ENCODE measurements at places on chromosomes 2 and 18.
A peak's percentile ranks its signal among the peaks of the same experiment; 100 is the strongest.

GRCh38 chr2:175599966-175600831 is 401.9 kb downstream of the LNPK start:
- peak; percentile 86 for ATAC-seq

DNA sequence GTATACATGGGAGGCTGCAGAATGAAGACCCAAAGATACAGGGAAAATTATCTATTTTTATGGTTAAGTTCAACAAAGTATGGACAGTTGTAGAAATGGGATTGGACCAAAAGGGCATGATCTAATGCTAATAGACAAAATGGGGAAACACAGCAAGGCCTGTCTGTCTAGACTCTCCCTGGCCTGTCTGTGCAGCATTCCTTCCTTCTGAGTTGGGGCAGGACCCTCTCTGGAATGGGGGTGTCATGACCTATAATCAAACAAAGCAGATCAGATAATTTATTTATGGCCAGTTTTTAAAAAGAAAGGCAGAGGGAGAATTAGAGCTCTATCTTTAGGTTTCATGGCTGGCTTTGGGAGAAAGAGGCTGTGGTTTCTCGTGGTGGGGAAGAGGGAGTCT is 104.4 kb downstream of the CTIF start:
- ATAC-seq, result peak; percentile 26

- no peak for ATAC-seq
These were observed 6.7 kb upstream of the NEURL3 start for GRCh38 chr2:96511851-96512250.

DNA sequence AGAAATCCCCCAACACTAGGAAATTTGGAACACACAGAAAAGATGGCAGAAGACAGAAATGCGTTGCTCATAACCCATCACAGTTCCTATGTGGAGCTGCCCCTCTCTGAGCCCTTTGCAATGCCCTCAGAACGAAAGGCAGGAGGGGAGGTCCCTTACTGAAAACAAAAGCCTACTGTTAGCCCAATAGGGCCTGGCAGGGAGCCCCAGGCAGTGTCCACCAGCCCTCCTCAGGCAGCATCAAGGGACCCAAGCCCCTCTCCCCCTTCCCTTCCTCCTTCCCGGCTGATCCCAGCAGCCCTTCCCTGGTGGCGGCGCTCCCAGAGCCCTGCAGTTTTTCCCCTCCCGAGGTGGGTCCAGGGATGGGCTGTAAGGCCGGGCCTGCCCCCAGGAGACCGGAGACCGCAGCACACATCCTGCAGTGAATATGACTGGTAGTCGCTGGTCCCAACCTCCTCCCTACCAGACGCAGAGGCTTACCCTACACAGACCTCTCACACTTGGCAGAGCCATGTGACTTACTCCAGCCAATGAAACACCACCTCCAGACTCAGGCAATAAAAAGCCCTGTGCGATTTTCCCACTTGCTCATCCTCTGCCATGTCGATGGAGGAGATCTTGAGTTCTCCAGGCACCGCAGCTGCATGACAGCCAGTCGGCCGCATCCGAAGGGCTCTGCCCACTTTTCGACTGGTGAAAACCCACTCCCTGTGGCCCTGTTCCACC is 19.4 kb upstream of the DUSP2 start:
- ATAC-seq, result no peak

DNA sequence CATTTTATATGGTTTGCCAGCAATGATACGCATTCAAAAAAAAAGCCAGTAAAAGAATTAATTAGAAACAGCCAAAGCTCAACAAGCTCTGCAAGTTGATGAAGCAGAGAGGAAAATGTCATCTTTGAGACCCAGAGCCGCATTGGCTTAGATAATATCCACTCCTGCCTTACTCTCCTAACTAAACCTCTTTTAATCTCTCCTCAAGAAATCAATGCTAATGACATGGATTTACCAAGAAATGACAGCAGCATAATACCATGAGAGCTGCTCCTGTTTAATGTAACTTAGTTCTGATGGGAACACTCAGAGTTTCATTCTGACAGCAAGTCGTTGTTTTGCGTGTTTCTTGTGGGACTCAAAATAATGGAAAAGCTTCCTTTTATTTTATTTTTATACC is 1099.4 kb upstream of the PIK3C3 start:
- ATAC-seq, result no peak

DNA sequence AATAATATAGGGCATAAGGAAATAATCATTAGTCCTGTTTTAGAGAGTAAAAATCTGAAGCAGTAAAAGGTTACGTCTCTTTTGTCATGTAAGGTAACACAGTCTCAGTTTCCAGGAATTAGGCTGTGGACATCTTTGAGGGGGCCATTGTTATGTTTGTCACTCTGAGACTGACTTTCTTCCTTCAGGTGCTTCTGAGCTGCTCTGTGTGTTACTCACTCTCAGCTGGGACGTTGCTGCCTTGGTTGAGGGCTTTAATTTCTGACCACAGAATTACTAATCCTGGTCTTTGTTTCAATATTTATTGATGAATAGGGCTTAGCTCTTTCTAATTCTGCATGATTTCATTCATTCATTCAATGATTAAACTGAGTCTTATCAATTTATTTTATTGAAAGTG is 55.9 kb upstream of the SLC38A11 start:
- no peak for ATAC-seq

GRCh38 chr18:35497027-35497369 is 762 bp downstream of the INO80C start:
- peak; percentile 61 for ATAC-seq

DNA sequence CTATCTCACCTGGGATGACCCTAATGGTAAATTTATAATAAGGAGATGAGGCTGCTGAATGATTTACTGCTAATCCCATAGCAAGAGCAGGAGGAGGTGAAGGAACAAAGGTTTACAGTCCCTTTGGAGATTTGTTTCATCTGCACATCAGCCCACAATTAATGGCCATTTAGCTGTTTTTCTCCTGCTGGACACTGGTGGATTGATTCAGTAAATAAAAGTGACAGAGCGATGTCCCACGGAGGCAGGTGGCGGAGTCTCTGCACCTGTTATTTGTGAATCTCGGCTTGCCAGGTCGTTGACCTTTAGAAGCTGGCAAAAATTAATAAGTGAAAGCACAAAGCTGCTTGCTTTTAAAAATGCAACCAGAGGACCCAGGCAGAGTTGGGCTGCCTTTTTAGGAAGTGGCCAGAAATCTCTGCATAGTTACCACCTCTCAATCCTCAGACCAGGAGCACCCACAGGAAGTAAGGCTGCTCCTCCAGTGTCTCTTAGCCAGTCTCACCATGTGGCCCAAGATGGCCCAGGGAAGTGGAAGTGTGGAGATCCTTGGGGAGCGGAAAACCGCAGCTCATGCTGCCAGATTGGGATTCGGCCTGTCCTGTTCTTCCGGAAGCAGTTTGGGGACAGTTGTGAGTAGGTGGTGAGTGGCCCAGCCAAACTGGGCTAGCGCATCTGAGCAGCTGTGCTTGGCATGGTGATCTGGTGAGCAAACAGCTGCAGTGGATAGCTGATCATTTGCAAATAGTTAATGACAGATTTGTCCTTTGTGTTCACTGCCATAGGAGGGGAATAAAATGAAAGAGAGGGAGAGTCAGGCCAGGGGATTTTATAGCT is 1005.7 kb upstream of the PIK3C3 start:
- no peak for ATAC-seq

GRCh38 chr2:224145751-224146355 is 106.8 kb upstream of the SERPINE2 start:
- ATAC-seq, result peak; percentile 74

DNA sequence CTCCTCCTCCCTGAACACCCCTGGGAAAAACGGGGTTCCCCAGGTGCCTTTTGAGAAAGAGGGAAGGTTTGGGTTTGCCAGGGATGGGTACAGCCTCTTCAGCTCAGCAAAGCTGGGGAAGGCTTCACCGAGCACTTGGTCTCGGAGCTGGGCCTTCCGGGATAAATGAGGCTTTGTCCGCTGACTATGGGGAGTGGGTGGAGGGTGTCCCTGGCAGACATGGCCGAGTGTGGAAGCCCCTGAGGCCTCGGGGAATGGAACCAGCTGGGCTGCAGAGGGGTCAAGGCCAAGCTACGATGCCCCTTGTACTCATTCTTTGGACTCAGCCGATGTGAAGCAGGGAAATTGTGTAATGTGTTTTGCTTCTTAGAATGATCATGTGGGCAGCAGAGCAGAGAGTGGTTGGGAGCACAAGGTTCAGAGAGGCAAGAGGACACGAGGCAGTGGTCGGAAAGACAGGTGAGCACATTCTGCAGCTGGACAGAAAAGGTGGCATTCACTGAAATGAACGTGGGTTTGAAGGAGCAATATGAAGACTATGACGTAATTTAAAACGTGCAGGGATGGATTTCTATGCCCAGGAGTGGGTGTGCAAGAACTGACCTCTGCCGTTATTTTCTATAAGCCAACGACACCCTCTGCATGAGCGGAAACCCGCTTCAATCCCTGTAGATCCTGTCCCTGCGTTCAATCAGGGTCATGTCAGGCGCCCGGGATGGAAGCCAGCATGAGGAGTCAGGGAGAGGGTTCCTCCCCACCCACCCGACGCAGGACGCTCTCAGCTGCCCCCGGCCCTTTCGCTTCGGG is 142.6 kb downstream of the PXDN start:
- no peak for ATAC-seq

- no peak for ATAC-seq
These were observed 31.5 kb downstream of the DYNC1I2 start for GRCh38 chr2:171718720-171719119.

DNA sequence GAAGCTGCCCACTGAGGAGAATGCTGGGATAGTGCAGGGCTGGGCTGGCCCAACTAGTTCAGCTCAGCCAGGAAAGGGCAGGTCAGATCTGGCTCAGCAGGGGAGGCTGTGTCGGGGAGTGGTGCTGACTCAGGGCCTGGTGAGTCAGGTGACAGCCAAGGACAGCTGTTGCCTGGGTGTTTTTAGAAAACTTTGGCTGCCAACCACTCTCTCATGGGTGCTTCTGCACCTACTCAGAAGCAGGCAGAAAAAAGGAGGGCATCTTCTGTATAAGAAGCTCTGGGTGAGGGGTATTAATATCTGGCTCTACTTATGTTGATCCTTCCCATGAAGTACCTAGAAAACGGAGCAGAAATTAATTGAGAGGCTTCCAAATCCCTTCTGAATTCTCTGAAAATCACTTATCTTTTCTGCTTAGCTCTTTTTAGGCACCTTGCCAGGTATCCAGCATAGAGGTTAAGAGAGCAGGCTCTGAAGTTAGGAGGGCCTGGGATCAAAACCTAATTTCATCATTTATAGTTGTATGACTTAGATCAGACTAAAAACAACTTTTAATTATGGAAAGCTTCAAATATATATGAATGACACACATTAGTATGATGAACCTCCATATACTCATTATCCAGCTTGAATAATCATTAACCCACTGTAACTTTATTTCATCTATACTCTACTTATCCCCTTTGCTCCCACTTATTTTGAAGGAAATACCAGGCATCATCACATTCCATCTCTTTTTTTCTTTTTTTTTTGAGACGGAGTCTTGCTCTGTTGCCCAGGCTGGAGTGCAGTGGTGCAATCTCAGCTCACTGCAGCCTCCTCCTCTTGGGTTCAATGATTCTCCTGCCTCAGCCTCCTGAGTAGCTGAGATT is 15.5 kb upstream of the RAB10 start:
- ATAC-seq, result peak; percentile 99

- no peak for ATAC-seq
These were observed 56.3 kb downstream of the GREB1L start for GRCh38 chr18:21298351-21298750.

DNA sequence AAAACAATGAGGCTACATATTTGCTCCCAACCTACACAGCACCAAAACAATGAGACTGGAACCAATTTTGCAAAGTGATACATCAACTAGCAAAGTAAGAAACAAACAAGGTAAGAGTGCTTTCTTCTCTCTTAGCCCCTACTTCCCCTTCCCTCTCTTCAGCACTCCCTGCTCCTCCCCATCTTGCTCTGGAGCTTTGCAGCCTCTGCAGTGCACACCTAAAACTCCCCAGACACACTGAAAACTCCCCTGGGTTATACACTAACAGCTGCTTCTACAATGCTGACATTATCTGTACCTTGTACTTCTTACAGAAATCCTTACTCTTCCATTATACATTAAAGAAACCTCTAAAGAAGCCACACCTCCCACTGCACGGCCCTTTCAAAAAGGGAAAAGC is 93.7 kb downstream of the RBMS1 start:
- no peak for ATAC-seq

GRCh38 chr2:177466337-177467195 is 74.0 kb downstream of the AGPS start:
- no peak for ATAC-seq

GRCh38 chr2:67038195-67038594 is 358.9 kb upstream of the ETAA1 start:
- ATAC-seq, result no peak

DNA sequence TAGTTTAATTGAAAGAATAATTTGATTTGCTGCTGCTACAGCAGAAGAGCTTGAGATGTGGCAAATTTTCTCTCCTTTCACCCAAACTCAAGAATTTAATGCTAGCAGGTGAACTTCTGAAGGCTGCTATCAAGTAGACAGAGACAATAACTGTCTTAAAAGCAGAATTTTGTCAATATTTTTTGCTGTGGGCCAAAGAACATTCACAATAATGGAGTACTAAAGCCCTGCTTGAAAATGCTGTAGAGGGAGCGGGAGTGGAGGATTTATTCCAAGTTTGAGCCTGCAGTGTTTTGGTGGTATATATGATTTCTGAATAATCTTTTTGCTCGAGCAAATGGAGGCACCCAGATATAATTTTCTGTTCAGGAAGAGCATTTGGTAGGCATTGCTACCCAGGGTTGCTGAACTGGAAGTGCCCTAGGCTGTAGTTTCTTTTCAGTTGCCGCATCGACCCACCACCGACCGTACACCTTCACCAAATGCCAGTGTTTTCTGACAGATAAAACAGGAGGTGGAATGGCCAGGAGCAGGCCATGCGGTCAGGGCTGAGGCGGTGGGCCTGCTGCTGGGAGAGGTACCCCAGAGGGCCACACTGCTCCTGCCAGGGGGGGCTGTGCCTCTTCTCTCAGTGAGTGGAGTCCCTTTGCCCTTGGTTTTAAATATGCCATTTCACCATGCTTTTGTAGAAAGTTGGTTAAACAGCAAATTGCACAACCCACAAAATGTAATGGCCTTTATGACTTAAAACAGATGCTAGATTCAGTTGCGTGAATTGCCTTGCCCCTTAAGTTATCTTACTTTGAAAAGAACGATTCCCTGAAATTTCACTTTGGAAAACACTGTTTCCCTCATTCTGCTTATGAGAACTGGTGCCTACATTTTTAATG is 36.4 kb downstream of the TSHZ1 start:
- ATAC-seq, result peak; percentile 38

GRCh38 chr2:120291401-120292311 is 39.0 kb downstream of the RALB start:
- peak; percentile 46 for ATAC-seq

- ATAC-seq, result no peak
These were observed 239.1 kb downstream of the ASXL3 start for GRCh38 chr18:33817096-33817495.

DNA sequence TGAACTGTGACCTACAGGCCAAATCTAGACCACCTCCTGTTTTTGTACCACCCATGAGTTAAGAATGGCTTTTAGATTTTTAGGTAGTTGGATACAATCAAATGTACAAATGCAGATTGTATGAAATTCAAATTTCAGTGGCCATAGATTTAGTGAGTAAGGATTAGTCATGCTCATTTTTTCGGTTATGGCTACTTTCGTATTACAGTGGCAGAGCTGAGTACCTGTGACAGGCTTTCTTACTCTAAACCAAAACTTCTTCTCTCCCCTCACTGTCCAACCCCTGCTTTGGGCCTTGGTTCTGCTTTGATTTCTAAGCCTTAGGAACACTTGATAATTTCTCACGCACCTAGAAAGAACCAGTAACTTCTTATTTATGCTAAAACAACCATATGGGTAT is 82.1 kb downstream of the CDC42EP3 start:
- ATAC-seq, result peak; percentile 43

All from SK-N-SH treated with all-trans-retinoic acid at 6 μM for 48 hours (cell line).